ENCODE measurements at places on chromosomes 2 and 18.

DNA sequence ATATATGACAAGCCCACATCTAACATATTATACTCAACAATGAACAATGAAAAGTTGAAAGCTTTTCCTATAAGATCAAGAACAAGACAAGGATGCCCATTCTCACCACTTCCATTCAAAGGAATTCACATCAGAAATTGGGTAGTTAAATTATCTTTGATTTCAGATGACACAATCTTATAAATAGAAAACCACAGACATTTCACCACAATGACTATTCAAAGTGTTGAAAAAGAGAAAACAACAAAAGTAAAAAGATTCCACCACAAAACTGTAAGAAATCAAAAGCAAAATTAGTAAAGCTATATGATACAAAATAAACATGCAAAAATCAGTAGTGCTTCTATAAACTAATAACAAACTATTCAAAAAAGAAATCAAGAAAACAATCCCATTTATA lies 279.7 kb upstream of the MYT1L start:
- no peak for ATAC-seq

GRCh38 chr2:877747-878146 lies 72.9 kb upstream of the SNTG2 start:
- peak; percentile 12 for ATAC-seq

DNA sequence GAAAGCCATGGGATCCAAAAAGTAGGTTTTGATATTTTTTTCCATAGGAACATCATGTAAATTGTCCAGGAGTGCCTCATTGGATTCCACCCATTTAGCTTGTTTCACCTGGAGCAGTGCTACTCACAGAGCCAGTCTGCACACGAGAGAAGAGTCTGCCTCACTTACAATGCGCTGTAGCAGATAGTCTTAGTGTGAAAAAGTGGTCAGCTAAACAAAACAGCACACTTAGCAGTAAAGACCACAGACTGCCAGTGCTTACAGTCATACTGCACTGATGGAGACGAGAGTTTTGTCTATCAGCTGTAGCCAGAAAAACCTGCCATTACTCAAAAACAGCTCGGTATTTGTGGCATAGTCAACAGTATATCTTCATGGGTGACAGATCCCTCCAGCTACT lies 113.5 kb upstream of the LDLRAD4 start:
- no peak for ATAC-seq

GRCh38 chr2:47223980-47224379 lies 68.9 kb upstream of the STPG4 start:
- ATAC-seq: no peak

DNA sequence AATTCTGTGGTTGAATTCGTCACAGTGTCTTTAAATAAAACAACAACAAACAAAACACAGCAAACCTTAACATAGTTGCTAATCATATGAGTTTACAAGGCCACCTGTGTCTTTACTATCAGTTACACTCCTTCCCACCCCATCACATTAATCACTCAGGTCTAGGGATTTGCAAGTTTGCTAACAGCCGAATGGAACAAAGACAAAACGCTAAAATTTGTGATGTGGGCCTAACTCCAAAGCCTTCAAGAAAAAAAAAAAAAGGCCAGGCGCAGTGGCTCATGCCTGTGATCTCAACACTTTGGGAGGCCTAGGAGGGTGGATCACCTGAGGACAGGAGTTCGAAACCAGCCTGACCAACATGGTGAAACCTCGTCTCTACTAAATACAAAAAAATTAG lies 566 bp upstream of the POLI start:
- no peak for ATAC-seq

DNA sequence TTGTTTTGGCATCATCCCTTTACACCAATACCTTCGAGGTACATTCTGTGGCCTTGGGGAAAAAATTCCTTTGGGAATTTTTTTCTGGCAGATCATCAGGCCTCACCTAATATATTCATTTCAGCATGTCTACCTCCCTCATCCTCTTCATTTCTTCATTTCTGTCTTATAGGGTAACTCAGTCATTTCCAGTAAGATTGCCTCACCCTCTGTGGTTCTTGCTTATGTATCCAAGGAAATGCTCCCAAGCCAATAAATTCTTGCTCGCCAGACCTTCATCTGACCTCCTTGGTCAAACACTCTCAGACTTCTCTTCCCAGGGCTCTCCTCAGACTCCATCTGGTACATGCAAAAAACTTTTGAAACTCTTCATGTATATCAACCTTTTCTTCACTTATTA lies 265.6 kb downstream of the TMX3 start:
- ATAC-seq: no peak

DNA sequence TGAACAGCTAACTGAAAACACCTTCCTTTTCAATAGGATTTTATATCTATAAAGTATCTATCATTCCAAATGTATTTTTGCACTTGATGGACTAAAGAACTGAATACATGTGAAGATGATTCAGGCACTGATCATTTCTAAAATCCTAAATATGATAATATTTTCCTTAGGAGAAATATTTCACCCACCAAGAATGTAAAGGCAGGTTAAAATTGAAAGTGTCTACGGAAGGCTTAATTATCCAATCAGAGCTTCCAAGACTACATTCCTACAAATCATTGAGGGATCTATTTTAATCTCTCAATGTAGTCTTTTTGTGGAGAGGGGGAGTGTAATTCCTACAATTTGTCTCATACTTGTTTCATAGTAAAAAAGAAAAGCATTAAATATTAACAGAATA lies 3.6 kb downstream of the GALNT3 start:
- ATAC-seq: no peak

DNA sequence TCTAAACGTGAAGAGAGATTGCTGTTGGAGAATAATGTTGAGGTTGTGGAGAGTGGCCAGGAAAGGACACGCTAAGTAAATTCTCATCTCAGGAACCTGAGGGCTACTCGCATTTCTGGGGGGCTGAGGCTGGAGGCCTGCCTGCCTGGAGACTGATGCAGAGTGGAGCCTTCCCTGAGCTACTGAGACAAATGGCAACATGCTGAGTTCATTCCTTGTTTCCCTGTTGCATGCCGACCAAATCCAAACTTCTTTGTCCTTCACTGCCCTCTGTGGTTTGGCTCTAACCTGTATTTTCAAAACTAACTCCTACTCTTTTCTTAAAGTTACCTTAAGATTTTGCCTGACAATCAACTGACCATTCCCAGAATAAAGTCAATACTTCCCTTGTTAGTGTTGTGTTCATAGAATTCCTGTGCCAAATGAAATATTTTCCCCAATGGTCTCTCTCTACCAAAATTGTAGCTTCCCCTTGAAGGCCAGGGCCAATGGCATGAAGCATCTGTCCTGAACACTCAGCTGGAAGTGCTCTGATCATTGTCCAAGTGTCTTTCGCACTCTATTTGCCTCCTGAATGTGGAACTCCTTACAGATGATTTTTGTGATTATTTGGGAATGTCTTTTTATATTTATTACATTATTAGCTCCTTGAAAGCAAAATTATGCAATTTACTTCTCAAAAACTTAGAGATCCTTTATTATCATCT lies 1085.6 kb downstream of the SOCS6 start:
- no peak for ATAC-seq

GRCh38 chr18:49626842-49627467 lies 65.1 kb downstream of the LIPG start:
- no peak for ATAC-seq

- ATAC-seq: no peak
Measured at GRCh38 chr2:170024721-170025120, 153.2 kb upstream of the MYO3B start.

DNA sequence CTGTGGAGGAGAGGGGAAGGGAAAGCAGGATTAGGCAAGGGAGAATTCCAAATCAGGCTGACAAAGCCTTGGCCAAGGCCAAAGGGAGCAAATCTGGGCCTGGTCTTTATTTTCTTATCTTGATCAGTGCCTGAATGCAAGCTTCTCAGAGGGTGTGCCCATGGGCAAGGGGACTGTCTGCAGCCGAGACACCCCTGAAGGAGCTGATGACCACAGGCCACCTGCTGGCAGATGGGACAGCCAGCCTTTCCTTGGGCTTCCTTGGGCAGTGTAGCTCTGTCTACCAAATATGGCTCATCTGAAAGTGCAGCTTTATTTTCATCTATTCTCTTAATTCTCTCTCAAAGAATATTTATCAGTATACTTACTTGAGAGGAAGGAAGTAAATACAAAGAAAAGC lies 117.0 kb downstream of the PKP4 start:
- ATAC-seq: no peak

DNA sequence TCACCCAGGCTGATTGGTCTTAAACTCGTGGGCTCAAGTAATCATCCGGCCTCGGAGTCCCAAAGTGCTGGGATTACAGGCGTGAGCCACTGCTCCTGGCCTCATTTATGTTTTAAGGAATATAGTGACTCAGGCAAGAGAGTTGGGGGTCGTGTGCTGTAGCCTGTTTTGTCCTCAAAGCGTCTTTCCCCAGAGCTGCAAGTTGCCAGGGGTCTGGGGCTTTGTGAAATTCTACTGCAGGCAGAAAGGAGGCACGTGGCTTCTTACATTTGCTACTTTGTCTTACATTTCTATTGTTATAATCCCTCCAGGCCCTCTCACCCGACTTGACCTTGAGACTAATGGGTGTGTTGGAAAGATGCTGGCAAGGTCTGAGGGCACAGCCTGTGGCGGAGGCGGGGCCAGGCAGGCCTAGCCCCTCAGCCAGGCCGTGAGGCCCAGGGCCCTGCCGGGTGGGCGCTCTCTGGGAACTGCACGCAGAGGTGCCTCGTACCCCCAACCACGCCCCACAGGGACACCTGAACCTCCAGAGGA lies 85.8 kb upstream of the NDUFV2 start:
- peak; percentile 49 for ATAC-seq

DNA sequence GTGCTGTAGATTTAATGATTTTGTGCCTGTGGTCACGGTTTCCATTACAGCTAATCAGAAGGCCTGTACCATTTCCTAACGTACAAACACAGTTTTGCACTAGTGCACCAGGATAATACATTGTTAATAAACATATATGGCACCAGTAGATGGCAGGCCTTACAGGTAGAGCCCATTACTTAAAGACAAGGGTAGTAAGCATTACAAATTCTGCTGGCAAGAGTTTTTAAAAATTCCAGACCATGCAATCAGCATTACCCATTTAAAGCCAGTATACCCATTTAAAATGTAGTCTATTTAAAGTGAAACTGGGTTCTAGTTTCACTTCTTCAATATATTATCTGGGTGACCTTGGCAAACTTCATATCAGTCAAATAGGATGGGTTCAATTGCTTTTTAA lies 224.2 kb downstream of the NUP35 start:
- ATAC-seq: peak; percentile 71

- no peak for ATAC-seq
Measured at GRCh38 chr2:226715347-226715990, 84.2 kb downstream of the IRS1 start.

DNA sequence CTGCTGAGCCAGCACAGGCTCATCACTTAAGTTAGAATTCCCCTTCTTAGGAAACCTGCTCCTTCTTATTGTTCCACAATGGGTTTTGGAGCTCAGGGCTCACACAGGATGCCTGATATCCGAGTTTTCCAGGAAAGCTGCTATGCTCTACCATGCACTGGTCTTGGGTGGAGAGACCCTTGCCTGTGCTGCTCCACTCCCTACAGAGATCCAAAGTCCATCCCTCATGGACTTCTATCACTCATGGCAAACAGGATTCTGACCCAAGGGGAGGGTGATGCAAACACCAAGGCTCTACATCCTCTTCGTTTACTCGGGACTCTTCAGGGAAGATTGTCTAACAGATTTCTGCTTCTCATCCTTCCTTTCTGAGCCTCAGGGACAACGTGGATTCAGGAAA lies 5.2 kb downstream of the SULT1C2 start:
- ATAC-seq: no peak

DNA sequence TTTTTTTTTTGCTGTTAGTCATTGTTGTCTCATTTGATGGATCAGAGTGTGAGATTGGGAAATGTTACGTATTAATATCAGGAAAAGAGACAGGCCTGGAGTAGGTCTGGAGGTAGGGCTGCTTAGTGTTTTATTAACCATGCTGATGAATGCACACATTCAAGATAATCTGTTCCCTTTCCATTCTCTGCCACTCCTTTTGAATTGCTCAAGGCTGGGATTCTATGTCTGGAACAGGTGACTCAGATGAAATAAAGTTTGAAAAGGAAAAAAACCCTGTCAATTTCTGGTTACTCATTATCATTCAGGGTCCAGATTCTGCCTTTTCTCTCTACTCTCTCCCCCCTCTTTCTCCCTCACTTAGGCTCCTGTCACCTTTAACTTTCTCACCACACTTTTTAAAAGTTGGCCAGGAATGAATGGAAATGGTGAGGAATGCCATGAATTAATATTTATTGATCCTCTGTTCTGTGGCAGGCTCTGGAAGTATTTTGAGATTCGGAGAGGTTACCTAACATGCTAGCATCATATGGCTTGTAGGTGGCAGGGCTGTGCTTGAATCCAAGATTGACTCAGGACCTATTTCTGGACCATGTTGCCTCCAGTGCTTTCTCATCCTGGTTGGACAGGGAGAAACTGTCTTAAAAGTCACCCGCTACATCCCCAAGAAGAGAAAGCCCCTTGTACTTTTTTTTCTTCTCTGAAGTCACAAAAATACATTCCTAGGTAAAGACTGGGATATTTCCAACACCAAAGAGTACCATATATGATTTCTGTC lies 40.2 kb downstream of the MAP4K4 start:
- no peak for ATAC-seq

GRCh38 chr2:53475321-53475720 lies 292.3 kb upstream of the CHAC2 start:
- ATAC-seq: no peak

GRCh38 chr2:179263015-179263414 lies 1.6 kb downstream of the SESTD1 start:
- no peak for ATAC-seq

GRCh38 chr2:42886921-42887320 lies 94.5 kb upstream of the HAAO start:
- no peak for ATAC-seq

DNA sequence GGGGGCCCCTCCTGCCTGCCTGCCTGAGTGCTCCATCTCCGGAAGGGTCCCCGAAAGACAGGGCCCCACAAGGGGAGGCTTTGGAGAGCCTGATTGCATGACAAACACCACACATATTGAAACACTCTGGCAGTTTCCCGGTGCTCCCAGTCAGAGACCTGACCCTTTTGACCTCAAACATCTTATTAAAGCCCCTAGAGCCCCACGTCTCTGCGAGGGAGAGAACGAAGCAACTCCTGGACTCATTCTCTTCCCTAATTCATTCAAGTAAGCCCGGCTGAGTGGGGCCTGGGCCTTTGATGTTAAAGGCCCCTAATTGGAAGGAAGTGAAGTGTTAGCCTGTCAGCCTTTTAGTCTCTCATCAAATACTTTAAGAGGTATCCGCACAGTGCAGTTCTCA lies 335.6 kb downstream of the CYRIA start:
- ATAC-seq: no peak

GRCh38 chr2:196108604-196109003 lies 40.0 kb upstream of the DNAH7 start:
- peak; percentile 45 for ATAC-seq

All from stimulated activated memory B cell treated with anti-CD40 and anti-IgM and Interleukin-4, amounts not matched to agents 10 μg/mL and 1 μg/mL and 100 μg/mL, for 72 hours (primary cell).